Hippocampal formation (tissue), 2 donors: ENCODE measurements at places on chromosomes 5 and 9.

DNA sequence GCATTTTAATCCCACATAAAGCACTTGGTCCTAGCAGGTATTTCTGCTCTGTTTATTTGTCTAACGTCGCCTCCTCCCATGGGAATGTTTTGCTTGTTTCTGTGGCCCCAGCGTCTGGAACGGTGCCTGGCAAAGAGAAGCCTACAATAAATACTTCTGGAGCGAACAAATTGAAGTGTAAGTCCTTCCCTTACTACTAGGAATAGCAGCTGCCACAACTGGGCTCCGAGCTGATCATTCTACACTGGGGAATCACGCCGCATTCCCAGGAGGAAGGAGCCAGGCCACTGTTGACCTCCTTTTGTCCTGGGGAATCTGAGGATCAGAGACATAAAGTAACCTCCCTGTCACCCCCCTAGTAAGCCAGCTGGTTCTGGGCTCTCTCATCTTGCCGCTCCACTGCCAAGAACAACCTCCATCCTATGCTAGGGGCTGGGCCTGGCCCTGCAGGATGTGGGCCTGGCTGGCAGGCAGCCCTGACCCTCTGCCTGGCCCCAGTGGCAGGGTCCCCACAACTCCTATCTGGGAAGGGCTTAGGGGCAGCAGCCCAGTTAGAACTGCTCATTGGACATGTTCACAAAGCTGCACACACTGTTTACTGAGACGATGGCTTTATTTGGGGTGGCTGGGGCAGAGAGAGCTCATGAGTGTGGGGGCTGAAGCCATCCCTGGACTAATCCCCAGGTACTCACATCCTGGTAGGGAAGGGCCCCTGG is 82.8 kb downstream of the GTF3C4 start:
- DNase-seq, result no peak

DNA sequence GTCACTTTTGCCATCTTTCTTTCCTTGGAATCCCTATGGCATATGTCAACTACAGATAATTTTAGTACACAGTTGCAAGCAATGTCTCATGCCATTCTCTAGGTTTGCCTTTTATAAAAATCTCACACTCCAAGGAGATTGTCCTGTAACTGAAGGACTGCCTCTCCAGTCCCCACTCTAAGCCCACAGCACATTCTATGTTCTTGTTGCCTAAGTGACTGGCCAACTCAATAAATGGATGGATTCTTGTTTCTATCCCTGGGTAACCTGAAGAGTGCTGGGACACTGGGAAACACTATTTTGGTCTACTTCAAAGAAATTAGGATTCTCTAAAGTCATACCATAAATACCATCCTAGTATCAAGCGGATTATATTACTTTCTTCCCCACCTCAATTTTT is 145.0 kb downstream of the PLCXD3 start:
- no peak for DNase-seq

DNA sequence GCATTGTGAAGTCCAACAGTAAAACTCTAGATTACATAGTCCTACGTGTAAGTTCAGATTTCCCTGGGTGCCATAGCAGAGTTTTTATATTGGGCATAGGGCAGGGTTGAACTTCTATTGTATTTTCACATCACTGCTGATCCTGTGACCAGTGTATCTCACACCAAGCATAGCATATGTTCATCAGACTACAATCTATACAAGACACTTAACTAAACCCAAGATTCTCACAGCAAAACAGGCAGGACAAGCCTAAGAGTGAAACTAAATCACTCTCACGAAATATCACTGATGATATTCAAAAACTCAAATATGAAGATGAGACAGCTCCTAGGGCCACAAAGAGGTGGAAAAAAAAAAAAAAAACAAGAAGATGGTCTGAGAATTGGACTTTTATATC is 3.2 kb upstream of the PPP1R2B start:
- DNase-seq, result no peak

DNA sequence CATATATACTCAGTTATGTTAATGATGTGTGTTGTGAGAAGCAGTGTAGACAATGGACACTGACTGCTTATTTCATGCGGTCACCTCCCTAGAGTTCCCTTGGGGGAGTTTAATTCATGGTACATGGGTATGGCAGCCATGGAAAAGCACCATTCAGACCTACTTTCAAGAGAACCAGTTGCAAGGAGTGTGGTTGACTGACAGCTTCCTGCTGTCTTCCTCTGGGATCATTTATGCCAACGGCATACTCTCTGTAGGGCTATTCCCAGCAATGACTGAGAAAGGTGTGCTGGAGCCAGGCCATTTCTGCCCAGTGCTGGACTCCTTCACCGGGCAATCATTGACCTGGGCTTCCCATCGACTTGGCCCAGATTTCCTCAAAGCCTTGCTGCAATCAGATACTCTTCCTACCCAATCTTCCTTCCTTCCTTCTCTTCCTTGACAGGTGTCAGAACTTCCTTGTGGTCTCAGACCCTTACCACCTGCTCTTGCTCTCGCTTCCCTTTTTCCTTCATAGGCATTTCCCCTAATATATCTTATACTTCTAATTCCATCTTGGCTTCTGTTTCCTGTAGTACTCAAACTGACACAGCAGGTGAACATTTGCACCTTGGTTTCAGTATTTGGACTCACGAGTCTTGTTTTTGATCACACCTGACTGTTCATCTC is 3.4 kb upstream of the CLINT1 start:
- no peak for DNase-seq

GRCh38 chr5:13740471-13740870 is 204.0 kb downstream of the DNAH5 start:
- DNase-seq, result no peak
